ENCODE measurements at places on chromosomes 4 and X.

DNA sequence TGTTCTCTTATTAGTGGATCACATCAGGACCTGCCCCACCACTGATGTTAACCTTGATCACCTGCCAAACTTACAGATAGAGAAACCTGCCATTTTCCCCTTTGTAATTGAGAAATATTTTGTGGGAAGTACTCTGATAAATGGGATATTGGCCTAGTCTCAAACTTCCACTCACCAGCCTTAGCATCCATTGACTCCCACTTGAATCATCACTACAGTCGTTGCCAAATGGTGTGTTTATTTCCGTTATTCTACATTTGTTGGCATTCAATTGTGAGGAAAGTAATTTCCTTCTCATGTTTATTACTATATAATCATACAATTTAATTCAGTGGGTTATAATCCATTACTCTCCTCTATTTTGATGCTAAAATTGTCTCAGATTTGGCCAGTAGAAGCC lies 156.4 kb upstream of the CXCL13 start:
- DNase-seq: no peak

DNA sequence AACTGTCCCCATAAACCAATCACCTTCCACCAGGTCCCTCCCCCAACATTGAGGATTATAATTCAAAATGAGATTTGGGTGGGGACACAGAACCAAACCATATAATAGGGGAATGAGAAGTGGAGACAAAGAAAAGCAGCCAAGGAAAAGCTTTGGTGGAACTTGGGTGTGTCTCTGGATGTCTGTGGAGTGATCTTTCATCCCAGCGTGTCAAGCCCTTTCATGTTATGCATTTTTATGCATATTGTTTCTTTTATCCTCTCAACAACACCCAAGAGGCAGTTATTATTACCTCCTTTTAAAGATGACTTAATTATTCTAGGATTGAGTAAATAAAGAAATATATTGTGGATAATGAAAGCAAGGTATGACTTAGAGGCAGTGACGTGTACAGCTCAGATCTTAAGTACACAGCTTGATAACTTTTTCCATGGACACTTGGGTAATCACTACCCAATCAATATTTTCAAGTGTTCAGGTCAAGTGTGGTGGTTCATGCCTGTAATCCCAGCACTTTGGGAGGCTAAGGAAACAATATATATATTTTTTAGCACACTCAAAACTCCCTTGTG lies 42.6 kb upstream of the HOPX start:
- DNase-seq: no peak

DNA sequence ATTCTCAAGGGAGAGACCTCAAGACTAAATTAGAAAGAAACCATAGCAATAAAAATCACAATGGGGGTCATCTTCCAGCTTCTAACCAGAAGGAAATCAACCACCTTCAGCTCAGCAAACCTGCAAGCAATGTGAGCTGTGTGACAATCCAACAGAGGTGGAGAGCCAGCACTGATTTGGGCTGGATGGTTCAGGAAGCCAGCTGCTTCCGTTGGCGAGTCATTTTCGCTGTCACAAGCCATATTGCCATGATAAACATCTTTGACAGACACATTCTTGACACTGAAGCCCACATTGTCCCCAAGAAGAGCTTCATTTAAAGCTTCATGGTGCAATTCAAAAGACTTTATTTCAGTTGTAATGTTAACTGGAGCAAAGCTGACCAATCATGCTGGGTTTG lies 22.7 kb downstream of the F8A1 start:
- no peak for DNase-seq

DNA sequence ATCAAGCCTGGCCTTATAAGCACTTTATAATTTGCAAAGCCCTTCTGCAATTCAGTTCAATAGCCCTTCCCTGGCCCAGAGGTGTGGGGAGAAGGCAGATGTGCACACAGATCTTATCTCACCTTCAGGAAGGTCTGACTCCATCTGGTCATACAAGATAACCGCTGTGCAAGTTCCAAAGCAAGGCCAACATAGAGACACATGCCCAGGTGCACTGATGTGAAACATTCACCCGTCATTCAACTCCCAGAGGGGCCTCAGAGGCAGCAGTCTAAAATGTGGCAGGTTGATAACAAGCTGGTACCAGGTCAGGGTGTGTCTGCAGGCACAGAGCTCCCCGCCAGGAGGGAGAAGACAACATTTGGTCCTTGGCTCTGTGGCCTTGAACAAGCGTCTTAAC lies 10.9 kb upstream of the WFS1 start:
- no peak for DNase-seq

- DNase-seq: no peak
Measured at GRCh38 chr4:66182636-66183035, 512.3 kb upstream of the EPHA5 start.

DNA sequence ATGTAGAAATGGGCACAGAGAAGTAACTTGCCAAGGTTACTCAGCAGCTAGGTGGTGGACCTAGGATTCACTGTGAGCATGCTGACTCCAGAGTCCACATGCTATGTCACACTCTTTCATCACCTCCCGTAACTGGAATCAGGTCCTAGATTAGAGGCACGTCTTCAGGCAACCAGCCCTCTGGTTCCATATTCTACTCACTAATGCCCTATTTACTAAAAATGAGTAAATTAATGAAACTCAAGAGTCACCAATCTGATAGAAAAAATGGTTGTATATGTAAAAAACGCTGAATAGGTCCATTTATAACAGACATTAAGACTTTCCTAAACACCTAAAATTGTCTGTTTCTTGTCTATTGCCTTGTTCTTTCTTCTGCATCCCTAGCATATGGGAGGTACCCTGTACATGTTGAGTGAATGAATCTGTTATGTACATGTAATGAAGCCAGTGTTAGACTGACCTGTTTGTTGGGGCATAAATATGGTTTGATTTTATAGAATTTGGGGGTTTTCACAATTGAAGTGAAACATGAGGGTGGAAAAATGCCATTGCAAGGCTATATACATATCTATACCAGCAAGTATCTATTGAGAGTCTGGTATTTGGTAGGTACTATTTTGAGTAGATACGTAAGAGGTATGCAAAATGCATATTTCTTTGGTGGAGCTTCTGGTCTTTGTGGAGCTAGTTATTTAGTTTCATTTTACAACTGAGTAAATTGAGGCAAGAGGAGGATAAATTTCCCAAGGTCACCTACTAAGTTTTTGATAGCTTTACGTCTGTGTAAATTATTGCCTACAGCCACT lies 7.5 kb upstream of the RUFY3 start:
- DNase-seq: no peak

DNA sequence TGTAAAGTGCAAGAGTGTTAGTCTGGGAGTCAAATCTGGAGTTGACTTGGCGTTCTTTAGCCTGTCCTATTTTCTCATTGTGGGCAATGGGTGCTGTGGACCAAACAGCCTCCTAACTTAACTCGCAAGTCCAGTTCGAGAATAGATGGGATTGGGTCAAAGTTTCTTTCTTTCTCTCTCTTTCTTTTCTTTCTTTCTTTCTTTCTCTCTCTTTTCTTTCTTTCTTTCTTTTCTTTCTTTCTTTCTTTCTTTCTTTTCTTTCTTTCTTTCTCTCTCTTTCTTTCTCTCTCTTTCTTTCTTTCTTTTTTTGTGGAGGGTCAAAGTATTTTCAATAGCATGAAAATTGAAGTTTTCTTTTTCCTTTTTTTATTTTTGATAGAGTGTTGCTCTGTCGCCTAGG lies 3.0 kb downstream of the SLC9A6 start:
- no peak for DNase-seq
